ENCODE measurements at places on chromosomes 1 and 21.
A peak's percentile ranks its signal among the peaks of the same experiment; 100 is the strongest.

GRCh38 chr1:8862528-8862927, 16.0 kb downstream of the ENO1 start:
- no peak for DNase-seq

GRCh38 chr1:69180358-69180757, 387.4 kb upstream of the LRRC7 start:
- no peak for DNase-seq

DNA sequence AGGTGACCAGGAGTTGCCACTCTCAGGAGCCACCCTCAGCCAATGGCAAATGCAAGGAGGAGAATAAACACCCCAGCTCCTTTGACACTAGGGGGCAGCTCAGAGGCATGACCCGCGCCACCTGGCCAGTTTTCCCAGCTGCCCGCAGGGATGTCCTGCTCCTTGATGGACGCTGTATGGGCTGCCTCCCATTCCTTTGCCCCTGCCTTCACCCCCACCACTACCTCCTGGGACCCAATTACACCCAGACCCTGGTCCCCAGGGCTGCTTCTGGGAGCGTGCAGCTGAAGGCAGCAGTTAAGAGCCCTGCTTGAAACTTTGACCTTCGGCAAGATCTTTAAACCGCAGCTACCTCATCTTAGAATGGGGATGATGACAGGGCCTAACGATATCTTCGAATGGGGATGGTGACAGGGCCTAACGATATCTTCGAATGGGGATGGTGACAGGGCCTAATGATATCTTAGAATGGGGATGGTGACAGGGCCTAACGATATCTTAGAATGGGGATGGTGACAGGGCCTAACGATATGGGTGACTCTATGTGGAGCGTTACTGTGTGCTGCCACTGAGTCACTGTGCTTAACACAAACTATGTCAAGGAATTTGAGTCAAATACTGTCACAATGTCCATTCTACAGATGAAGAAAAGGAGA, 163.0 kb upstream of the KAZN start:
- DNase-seq: no peak

DNA sequence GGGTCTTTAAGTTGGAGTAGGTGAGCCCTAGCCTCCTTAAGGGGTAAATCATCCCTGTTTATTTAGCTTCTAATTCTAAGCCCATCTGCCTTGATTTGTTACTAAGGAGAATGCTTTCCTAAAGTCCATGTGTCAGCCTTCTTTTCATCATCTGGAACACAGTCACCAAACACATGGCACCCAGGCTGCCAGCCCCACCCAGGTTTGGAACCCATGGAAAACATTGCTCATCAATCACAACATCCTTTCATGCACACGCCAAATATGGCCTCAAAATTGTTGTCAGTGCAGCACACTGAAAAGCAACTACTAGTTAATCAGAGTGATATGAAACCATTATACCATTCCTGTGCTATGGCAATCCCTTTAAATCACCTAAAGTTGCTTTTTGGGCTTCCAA, 386.7 kb upstream of the ESRRG start:
- DNase-seq: no peak

DNA sequence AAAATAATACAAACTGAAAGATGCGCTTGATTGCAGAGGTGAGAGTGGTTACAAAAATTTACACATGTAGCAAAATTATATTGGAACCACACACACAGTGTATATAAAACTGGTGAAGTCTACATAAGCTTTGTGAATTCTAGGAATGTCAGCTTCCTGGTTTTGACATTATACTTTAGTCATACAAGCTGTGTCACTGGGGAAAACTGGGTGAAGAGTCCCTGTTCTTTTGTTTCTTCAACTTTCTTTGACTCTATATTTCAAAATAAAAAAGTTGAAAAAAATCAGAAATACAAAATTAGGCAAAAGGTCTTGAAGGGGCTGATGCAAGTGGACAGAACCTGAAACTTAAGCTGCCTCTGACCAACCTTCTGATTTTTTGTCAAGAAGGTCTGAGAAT, 3.0 kb downstream of the C1QC start:
- peak; percentile 44 for DNase-seq

GRCh38 chr1:159826441-159827101, at the start of gene SLAMF8:
TSS of gene SLAMF8 (plus strand) at chr1:159826873. CDS start at chr1:159826899, 26 bp downstream.
- no peak for DNase-seq

- DNase-seq: peak; percentile 79
These were observed 31.7 kb upstream of the TMEM125 start for GRCh38 chr1:43238085-43238484.

- no peak for DNase-seq
These were observed 413.9 kb downstream of the DUSP10 start for GRCh38 chr1:221327954-221328353.

DNA sequence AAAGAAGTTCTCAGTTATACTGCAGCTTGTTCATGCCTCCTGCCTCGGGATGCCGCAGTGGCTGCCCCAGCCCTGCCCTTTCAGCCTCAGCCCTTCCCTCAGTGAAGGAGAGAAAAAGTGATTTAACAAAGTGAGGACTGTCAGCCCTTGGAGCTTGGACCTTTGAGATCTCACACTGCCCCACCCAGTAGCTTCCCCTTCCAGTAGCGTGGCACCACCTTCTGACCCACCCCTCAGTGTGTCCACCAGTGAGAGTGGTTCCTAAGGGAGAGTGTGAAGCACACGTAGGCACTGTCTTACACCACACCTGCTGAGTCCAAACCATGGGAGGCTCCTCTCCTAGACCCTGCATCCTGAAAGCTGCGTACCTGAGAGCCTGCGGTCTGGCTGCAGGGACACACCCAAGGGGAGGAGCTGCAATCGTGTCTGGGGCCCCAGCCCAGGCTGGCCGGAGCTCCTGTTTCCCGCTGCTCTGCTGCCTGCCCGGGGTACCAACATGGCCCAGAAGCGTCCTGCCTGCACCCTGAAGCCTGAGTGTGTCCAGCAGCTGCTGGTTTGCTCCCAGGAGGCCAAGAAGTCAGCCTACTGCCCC, at the start of gene CDA:
Gene CDA, plus strand, starts transcription at position 464 of the 592 bp plus-strand sequence. Its CDS starts 33 bp downstream, at position 497.
- no peak for DNase-seq

DNA sequence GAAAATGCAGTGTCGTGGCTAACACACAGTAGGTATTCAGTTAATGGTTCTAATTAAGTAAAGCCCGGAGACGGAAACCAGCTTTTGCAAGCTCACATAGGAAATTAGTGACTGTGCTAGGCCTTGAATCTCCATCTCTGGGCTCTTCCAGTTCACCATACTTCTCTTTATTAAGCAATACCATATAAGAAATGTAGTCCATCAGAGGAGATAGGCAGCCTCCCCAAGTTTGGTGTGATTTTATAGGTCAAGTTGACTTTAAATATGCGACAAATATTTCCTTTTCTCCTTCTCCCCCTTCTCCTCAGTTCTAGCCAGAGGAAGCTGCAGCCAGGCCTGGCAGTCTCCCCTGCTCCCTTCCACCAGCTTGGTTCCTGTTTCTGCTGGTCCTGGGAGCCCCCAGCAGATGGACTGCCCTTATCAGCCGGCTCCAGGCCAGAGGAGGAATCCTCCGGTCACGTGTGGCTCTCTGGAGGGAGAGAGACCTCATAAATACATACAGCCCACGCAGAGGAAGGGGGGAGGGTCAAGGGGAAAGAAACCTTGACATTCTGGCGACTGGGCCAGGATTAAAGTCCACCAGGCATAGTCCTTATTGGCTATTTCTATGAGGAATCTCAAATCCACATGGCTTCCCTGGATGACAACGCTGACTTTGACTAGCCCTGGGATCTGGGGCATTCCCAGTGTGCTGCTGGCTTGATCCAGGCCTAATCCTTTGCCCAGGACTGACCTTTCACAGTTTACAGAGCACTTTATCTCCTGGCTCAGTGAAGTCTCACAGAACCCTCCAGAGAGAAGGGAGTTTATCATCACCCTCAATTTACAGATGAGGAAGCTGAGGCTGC, 115.1 kb upstream of the JUN start:
- no peak for DNase-seq

GRCh38 chr1:171250263-171250662, 2.0 kb downstream of the FMO1 start:
- DNase-seq: no peak

DNA sequence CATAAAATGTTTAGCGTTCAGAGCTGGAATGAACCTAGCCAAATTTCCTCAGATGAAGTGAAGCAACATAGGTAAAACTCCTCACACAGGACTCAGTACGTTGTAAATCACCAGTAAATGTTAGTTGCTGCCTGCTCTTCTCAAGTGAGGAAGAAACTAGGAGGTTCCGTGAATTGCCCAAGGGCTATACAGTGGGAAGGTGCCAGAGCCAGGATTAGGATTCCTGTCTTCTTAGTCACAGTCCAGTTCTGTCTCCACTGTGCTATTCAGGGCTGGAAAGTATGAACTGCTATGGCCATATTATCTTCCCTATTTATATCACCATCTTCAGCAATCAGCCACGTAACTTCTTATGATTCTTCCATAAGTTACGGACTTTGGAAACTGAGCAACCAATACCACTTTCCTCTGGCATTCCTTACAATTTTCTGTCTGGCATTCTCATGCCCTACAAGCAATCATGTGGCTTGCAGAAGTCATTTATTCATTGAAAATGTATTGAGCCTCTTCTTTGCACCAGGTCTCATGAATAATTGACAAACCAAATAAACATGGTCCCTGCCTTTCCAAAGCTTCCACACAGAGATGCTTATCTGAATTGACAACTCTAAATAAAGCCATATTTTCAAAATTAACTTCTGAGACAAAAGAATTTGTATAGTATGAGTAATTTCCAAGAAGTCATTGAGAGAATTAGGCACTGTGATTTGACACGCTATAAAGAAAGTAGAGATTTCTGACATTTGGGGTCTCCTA, 271.6 kb upstream of the SGIP1 start:
- DNase-seq: peak; percentile 94

All from adipocyte (in vitro differentiated cells).